ENCODE measurements at places on chromosomes 3 and 15. TPM values are rescaled to one million over a fixed set of nuclear protein-coding genes. Genes with fewer than 3 reads are reported as not detected.

DNA sequence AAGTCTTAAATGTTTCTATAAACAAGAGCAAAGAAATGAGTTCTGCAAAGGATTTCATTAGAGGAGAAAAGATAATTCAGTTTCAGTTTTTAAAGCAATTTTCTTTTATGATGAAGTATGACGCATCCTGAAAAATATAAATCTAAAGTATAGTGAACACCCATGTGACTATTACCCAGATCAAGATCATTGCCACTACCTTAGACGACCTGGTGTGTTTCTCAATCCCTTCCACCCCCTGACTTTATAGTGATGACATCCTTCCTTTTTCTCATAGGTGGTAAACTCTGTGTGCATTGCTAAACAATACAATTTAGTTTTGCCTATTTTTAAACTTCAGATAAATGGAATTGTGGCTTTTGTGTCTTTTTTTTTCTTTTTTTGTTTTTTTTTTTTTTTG is 8.4 kb downstream of the STT3B start:
- peak; percentile 24 for DNase-seq
- H3K27me3 ChIP-seq: no peaks in the 10 kb centered on the region
- no peak overlapping the region for H3K27ac ChIP-seq

DNA sequence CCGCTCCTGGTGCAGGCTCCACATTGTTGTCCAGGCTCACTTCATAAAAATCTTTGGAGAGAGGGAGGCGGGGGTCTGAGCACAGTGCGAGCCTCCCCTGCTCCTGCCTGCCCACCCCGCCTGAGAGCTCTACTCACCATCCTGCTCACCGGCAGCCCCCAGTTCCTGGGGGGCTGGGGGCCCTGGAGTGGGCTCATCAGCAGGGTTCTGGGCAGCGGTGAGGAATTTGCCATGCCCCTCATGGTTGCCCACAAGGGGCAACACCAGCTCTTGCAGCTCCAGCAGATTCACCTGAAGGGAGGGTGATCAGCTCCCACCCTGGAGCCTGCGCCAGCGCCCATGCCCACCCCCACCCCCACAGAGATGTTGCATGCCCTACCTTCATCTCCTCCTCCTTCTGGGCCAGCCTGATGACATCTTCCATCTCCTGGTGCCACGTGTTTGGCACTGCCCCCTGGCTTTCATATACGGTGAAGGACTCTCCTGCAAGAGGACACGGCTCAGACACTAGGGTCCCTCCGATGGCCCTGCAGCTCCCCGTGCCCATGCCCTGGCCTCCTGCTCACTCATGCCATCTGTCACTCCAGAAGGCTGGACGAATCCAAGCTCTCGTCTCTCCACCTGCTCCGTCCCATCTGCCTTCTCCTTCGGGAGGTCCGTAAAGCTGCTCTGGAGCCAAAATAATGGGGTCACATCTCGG is 162.1 kb downstream of the TBC1D2B start:
- H3K27me3 ChIP-seq: no peaks in the 10 kb centered on the region
- no peaks in the 10 kb centered on the region for H3K4me1 ChIP-seq
- no peak overlapping the region for H3K4me3 ChIP-seq
- no peaks in the 10 kb centered on the region for H3K36me3 ChIP-seq
- DNase-seq: no peak

DNA sequence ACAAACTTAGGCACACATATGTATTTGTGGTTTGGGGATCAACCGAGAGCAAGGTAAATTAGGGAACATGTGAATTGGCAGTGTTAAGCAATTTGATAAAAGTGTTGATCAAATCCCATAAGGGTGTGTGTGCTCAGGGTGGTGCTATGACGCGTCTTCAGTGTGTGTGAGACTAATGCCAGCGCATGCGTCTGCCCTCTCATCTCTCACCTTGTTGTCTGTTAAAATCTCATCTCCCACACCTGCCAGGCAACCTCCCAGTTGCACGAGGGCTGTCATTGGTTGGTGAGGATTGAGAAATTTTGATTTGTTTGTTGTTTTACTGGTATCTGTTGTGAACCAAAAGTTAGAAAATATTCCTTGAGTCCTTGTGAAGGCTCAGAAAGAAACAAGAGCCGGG is 137.2 kb upstream of the ICE2 start:
- H3K36me3 ChIP-seq: no peaks in the 10 kb centered on the region
- H3K27me3 ChIP-seq: no peaks in the 10 kb centered on the region
- no peak overlapping the region for H3K4me3 ChIP-seq
- H3K4me1 ChIP-seq: no peaks in the 10 kb centered on the region
- no peak overlapping the region for H3K27ac ChIP-seq

DNA sequence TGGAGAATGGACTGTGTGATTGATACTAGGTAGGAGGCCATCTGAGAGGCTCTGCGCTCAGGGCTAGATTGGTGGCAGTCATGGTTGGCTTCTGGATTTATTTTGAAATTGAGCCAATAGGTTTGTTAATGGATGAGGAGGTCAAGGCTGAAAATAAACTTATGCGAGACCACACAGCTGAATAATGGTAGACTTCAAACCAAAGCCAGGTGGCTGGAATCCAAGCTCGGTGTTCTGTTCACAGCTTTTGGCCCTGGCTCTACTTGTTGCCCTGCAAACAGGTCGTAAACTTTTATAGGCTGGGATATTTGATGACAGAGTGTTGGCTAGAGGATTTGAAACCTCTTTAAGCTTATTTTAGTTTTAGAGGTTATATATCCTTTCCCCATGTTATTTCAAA is 160.4 kb downstream of the CHL1 start:
- H3K4me3 ChIP-seq: no peak overlapping the region
- H3K4me1 ChIP-seq: no peaks in the 10 kb centered on the region
- DNase-seq: no peak
- H3K27me3 ChIP-seq: no peaks in the 10 kb centered on the region
- no peak overlapping the region for H3K27ac ChIP-seq

DNA sequence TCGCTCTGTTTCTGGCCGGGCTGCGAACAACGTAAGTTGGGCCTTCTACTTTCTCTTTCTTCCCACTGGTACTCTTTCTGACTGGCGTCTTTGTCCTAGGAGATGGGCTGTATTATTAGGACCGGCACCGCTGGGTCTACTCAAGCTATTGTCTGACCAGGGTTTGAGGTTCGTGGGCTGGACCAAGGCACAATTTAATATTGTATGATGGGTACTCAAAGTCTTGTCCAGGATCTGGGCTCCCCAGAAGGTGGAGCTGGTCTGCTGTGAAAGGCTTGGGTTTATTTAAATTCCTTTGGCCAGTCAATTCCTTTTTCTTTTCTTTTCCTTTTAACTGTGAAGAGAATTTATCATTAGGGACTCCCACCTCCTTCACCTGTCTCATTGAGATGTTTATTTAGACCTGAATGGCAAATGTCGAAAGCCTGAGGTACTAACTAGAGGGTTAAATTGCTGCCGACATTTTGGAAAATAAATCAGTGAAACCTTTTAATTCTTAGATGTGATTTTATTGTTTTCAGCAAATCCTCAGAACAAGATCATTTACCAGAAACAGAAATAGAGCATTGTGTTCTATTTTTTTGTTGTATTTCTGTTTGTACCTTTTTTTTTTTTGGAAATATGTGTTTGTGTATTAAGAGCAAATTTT is 410 bp downstream of the LRRC49 start:
- H3K27ac ChIP-seq: no peak overlapping the region
- peaks cover 14% of the 10 kb centered on the region for H3K4me1 ChIP-seq
- DNase-seq: no peak
- no peaks in the 10 kb centered on the region for H3K36me3 ChIP-seq
- H3K4me3 ChIP-seq: peak overlapping the region; percentile 51

GRCh38 chr3:50519471-50520089 is 16.1 kb upstream of the CACNA2D2 start:
- peaks cover 4% of the 10 kb centered on the region for H3K4me1 ChIP-seq
- no peak overlapping the region for H3K27ac ChIP-seq

Gene ATXN7
- polyA plus RNA-seq: 13.4 TPM

DNA sequence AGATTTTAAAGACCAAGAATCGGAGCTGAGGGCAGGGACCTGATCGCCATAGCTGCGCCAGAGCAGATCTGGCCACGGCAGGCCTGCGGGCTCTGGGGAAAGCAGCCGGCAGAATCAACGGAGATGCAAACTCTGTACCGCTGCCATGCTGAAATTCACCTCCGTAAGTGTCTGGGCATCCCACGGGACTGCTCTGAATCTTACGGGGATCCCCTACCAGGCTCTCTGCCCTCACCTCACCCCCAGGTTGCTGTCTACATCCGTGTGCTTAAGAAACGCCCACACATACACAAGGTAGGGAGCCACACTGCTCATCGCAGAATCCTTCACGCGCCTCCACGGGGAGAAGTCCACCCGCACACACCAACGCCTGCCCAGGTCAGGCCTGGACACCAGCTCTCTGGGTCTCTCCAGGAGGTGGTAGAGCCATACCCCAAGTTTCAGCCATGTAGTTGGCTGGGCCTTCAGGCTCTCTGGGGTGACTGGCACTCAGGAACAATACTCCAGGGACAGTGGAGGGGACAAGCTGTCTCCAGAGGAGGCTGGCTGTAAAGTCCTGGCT is 33.5 kb downstream of the FAM174B start:
- no peak overlapping the region for H3K4me3 ChIP-seq
- H3K36me3 ChIP-seq: no peaks in the 10 kb centered on the region
- H3K27me3 ChIP-seq: no peaks in the 10 kb centered on the region
- no peaks in the 10 kb centered on the region for H3K4me1 ChIP-seq
- H3K27ac ChIP-seq: no peak overlapping the region
- no peak for DNase-seq

DNA sequence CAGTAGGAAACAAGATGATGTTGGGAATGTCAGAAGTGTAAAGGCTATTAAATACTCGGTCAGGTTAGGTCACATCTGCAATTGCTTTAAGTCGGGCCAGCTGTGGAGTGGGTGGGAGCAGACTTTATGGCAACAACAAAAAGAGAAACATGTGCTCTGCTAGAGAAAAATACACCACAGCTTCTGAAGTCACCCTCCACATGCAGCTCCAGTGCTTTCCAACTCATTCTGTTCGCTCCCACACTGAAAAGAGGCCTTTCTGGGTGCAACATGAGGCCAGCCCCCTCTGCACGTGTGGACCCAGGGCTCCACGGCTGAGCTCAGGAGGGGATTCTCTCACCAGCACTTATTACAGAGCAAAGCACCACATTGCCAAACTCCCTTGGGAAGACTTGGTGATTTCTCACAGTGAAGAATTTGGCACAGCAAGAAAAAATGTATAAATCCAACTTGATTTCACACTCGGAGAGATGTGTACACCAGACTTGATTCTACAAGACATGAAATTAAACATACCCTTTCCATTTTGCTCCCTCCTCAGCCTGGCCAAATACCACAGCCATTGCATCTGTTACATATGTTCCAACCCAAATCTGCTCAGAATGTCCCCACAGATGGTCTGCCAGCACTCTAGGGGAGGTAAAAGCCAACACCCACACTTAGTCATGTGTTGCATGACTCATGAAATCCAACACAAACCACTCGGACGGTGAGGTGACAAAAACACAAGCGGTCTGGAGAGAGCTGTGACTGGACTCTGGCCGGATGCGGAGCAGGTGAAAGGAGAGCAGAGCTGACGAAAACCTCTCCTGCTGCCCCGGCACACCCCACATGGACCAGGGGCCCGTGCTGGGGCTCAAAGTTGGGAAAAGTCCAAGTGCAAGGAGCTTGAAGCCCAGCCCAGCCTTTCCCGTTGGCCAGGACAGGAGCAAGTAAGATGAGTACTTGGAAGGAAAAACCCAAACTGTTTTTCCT is 74.6 kb downstream of the ITGB5 start:
- DNase-seq: no peak
- H3K36me3 ChIP-seq: no peaks in the 10 kb centered on the region
- H3K27ac ChIP-seq: no peak overlapping the region

DNA sequence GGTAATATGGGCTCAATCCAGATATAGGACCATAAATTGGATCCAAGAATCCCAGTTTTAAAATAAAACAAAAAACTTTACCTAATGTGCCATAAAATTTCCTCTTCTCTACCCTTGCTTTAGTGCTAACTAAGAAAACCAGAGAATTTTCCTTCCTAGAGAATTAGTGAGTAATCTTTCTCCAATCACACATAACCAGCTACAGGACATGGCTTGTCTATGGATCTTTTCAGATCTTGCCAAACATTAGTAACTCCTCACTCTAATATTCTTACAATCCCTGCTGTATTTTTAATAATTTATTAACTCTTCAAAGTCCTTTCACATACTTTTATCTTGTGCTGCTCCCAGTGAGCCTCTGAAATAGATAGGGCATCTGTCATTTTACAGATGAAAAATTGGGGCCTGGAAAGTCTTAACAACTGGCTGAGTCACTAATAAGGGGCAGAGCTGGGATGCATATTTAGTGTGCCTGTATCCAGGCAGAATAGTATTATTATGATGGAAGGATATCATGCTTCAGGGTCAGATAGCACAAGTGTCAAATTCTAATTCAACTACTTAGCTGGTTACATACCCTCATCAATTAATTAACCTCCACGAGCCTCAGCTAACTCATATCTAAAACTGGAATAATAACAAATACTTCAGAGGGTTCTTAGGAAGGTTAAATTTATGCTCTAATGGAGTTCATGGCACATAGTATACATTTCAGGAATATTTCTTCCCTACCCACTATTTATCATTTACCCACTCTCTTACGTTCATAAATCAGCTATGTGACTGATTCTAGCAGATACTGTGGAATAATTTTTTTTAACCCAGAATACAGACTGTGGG is 5.6 kb downstream of the ZBED2 start:
- no peaks in the 10 kb centered on the region for H3K27me3 ChIP-seq
- H3K4me1 ChIP-seq: peaks cover 23% of the 10 kb centered on the region
- no peak overlapping the region for H3K4me3 ChIP-seq
- H3K36me3 ChIP-seq: peaks cover 20% of the 10 kb centered on the region
- H3K27ac ChIP-seq: no peak overlapping the region

DNA sequence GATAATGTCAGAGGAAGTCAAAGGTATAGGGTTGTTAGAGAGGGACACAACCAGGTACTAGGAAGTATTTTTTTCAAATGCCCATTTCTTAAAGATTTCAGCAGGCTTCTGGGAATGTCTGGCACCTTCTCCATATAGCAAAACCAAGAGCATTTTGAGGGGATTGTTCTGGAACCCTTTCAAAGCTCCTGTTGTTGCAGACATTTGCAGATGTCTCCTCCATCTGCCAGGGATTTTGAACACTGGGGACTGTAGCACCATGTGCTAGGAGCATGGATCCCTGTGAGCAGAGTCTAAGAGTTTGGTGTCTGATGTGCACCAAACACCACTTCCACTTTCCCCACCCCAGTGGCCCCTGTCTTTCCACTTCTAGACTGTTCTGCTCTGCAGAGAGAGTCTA is 206.0 kb upstream of the KBTBD8 start:
- no peaks in the 10 kb centered on the region for H3K27me3 ChIP-seq
- H3K4me1 ChIP-seq: no peaks in the 10 kb centered on the region
- no peaks in the 10 kb centered on the region for H3K36me3 ChIP-seq
- no peak overlapping the region for H3K27ac ChIP-seq

GRCh38 chr3:66404197-66404596 is 96.6 kb downstream of the LRIG1 start:
- no peaks in the 10 kb centered on the region for H3K27me3 ChIP-seq
- no peak overlapping the region for H3K27ac ChIP-seq
- H3K36me3 ChIP-seq: peaks cover 60% of the 10 kb centered on the region
- no peak overlapping the region for H3K4me3 ChIP-seq
- H3K4me1 ChIP-seq: no peaks in the 10 kb centered on the region

Gene AVEN
- 12.6 TPM for polyA plus RNA-seq

Measured in CD4-positive, alpha-beta memory T cell (primary cell).